Retinal pigment epithelial cell (primary cell): ENCODE measurements at places on chromosomes 2 and 18.
A peak's percentile ranks its signal among the peaks of the same experiment; 100 is the strongest.

- DNase-seq: no peak
Observed at GRCh38 chr2:46770622-46771021, 145.0 kb downstream of the MCFD2 start.

DNA sequence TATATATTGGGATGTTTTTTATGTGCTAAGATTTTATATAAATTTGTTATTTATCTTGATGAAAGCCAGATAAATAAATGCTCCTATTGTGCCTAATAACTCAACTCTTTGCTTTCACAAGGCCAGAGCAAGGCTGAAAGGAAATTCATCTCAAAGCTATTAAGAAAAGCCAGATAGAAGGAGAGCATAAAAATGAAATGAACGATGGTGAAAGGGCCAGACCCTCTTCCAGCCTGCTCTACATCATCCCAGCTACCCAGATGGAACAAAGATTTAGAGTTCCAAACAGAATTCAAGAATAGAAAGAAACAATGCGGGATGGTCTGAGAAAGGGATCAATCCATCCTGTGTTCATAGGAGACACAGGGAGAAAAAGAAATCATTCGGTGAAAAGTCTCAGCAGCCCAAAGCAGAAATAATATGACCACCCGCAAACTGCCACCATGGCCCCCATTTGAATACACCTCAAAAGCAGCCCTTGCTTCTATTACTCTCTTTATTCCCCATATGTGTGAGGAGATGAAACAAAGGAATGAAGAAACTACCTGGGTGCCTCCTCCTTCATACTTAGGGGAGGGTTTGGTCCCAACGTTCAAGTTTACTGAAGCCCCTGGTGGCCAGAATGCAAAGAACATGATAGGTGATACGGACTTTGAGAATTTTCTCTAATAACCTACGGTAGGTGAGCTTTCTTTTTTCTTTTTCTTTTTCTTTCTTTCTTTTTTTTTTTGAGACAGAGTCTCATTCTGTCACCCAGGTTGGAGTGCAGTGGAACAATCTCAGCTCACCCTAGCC lies 110.1 kb upstream of the FBXO11 start:
- DNase-seq: no peak

- no peak for DNase-seq
Observed at GRCh38 chr2:196502386-196502785, 137.1 kb upstream of the CCDC150 start.

- no peak for DNase-seq
Observed at GRCh38 chr18:55444536-55444935, 143.5 kb downstream of the TCF4 start.

DNA sequence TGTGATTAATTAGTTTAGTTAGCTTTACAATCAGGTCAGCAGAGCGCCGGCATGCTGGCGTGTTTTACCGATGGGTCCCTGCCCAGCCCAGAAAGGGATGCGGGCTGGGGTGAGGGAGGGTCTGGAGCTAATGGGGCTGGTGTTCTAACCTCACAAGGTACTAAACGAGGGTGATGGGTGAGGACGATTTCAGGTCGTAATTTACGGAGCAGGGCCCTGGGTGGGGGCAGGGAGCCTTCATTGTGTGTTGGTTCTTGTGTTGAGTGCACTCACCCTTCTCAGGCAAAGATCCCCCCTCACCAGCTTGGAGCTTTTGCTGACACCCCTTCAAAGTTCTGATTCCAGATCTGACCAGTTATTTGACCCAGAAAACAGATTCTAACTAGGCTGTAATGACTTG lies 39.5 kb downstream of the PTGR3 start:
- DNase-seq: no peak

DNA sequence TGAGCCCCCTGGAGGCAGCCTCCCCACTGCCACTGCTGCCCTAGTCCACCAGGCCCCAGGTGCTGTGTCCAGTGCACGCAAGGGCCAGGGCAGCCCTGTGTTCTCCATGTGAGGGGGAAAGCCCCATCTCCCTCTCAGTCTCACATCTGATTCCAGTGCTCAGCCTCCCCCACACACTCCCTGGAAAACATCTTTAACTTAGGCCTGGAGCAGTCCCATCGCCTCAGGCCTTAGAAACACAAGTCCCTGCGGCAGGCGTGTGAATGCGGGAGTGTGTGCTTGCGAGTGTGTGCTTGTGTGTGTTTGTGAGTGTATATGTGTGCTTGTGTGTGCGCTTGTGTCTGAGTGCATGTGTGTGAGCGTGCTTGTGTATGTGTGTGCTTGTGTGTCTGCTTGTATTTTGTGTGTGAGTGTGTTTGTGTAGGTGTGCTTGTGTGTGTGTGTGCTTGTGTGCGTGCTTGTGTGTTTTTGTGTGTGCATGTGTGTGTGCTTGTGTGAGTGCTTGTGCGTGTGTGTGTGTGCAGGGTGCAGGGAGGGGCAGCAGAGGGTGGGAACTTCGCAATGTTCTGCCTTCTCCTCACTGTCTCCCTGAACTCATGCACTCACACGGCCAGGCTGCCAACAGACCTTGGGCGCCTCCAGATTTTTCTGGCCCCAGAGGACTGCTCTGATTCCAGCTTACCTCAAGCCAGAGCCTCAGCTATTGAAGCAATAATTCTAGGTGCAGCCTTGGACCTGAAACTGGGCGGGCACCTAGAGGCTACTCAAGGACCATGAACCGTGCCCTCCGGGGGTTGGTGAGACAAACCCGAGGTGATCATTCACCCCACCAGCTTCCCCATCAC lies 139.6 kb downstream of the CABLES1 start:
- no peak for DNase-seq

- no peak for DNase-seq
Observed at GRCh38 chr18:500632-501405, at the start of gene COLEC12. Gene COLEC12, minus strand, starts transcription at chr18:500701. Its CDS starts 187 bp downstream, at chr18:500514.

- no peak for DNase-seq
Observed at GRCh38 chr2:15047184-15047583, 414.7 kb downstream of the LRATD1 start.

DNA sequence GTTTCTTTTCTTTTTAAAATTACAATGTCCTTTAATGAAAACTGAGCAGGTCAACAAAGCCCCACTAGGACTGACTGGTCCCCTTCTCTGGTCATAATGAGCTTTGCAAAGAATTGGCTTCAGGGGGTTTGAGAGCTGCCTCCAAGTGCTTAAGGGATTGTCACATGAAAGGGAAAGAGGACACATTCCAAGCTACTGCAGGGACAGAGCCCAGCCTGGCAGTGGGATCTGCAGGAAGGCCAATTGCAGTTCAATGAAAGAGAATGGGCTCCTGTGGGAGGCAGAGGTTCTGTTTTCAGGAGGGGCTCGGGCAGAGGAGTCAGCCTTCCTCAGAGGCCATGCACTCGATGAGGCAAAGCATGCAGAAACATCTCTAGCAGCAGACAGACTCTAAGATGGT lies 84.1 kb upstream of the ACKR3 start:
- no peak for DNase-seq

DNA sequence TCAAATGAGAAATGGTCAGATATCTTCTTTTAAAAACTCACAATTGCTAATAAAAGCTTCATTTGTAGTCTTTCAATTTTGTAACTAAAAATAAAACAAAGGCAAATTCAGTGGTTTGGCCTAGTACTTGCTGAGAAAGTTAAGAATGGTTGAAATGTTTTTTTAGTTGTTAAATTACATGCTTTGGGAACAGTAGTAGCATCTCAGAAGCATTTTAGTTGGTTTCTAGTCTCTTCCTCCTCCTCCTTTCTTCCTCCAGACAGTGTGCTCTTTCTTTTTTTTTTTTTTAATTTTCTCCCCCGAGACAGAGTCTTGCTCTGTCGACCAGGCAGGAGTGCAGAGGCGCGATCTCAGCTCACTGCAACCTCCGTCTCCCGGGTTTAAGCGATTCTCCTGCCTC lies 9.8 kb downstream of the TRAK2 start:
- no peak for DNase-seq

DNA sequence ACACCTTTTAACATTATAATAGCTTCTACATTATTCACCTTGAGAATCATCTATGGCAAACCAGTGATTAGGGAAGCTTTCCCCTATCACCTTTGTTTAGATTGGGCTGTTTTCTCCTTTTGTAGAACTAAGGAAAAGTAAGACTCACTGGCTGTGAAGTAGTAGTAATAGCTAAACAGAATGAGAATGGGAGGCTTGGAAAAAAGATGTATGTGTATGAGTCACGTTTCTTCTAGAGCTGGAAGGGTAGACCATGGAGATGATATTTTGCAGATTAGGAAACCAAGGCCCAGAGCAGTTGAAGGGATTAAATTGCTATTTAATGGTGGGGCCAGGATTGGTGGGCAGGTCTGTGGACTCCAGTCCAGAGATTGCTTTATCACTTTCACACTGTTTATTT lies 214.5 kb downstream of the MCFD2 start:
- DNase-seq: no peak

- DNase-seq: no peak
Observed at GRCh38 chr2:16162491-16163040, 222.2 kb downstream of the MYCN start.

- DNase-seq: no peak
Observed at GRCh38 chr2:168136392-168136977, 110.9 kb downstream of the STK39 start.

DNA sequence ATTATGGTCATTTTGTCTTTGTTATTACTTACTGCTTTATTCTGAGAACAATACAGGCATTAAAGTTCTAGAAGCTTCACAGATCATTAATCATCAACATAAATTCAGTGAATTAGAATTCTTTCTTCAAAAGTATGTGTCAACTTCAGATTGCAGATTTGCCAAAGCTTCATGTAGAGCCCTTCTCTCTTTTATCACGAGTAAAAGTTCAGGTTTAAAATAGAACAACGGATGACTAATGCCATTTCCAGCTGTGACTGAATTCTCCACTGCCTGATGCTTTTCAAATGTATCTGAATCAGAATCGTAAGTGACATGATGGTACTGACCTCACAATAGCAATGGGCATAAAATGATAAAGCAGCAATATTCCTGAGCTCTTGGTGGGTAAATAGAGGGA lies 116.0 kb downstream of the ABCA12 start:
- DNase-seq: peak; percentile 32

DNA sequence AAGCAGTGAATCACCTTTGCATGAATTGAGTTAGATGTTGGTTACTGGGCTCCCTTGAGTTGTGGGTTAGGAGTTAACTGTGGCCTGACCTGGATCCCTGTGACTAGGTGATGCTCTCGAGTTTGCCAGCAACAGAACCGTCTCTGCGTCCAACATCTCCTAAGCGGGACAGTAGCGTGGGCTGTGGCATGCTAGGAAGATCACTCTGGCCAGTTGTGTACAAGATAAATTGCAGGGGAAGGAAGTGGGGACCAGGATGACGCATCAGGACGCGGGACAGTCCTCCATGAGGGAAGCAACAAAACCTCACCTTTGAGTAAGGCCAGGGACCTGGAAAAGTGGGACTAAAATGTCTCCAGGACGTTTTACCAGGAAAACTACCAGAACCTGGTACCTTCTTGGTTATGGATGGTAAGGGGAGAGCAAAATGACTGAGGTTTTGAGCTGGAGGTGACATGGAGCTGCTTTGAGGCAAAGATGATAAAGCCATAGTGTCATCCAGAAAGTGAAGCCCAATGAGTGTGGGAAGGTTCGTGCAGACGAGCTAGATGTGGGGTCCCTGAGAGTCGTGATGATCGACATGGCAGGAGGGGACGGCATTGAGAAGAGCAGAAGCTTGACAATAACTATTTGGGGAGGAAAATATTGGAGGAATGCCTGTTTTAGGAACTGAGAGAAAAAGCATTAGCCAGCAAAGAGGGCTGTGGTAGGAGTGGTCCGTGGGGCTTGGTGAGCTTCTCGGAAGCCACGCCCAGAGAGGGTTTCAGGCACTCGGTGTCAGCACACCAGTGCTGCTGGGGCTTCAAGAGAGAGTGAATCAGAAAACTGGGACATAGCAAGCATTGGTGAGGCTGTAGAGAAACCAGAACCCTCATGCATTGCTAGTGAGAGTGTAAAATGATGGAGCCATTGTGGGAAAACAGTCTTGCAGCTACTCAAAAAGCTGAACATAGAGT lies 95.1 kb downstream of the SMAD7 start:
- no peak for DNase-seq

GRCh38 chr2:189086710-189087109 lies 92.9 kb downstream of the COL5A2 start:
- DNase-seq: no peak

DNA sequence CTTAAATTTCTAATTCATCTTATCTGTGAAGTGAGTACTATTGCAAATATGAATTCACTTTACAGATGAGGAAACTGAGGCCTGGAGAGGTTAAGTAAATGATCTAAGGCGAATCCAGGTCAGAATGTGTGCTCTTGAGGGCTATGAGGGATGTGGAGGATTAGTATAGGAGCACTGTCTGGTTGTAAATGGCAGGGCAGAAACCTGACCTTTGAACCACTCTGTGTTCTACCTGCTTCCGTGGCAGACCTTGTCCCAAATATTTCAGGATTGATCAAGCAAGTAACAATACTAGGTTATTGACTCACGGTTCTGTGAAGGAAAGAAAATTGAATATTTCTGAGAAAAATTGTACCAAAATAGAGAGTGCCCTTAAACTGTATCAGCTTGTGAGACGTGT lies 74.7 kb downstream of the PTPRM start:
- DNase-seq: no peak

DNA sequence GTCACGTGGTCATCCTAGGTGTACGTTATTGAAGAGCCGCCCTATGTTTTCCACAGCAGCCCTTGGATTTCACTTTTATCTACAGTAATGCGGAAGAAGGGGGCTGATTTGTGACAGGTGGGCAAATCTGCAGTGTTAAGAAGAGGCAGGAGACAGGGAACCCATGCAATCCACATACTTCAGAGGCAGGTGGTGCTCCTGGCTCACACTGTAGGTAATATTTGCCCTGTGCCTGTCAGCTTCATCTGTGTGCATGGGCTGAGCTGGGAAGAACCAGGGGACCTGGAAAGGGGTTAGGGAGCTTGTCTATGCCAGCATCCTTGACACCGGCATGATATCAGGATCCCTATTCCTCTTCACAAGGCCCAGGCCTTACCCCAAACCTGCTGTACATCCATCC lies 183.9 kb downstream of the SH3RF3 start:
- no peak for DNase-seq

GRCh38 chr2:117794668-117795067 lies 19.8 kb upstream of the DDX18 start:
- no peak for DNase-seq

- DNase-seq: no peak
Observed at GRCh38 chr2:154814856-154815255, 116.4 kb downstream of the KCNJ3 start.

- DNase-seq: no peak
Observed at GRCh38 chr2:109155553-109156451, 26.8 kb downstream of the SH3RF3 start.

- no peak for DNase-seq
Observed at GRCh38 chr18:13179566-13180113, 38.9 kb upstream of the LDLRAD4 start.

- no peak for DNase-seq
Observed at GRCh38 chr18:73887801-73888200, 259.8 kb downstream of the FBXO15 start.

DNA sequence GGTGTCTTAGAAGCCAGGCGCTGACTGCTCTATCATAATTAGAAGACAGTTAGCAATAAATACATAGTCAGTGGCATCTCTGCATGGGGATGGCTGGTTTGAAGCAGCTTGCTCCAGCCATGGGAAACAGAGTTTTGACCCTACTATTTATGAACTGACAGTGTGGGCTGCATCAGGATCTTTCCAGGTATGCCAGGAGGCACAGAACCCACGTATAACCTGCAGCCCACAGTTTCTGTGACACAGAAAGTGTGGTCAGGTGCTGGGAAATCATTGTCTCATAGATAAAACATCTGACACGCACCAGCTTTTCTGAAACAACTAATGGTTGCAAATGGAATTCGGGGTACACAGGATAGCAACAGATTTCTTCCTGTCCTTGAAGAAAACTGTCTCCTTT lies 34.7 kb downstream of the INPP4A start:
- no peak for DNase-seq
